ENCODE measurements at places on chromosomes 5 and 9. TPM values are rescaled to one million over a fixed set of nuclear protein-coding genes. Genes with fewer than 3 reads are reported as not detected.

- peaks cover 20% of the 10 kb centered on the region for H3K4me1 ChIP-seq
- no peak overlapping the region for H3K27ac ChIP-seq
- DNase-seq: no peak
Measured at GRCh38 chr5:124730381-124730780, 16.1 kb downstream of the ZNF608 start.

DNA sequence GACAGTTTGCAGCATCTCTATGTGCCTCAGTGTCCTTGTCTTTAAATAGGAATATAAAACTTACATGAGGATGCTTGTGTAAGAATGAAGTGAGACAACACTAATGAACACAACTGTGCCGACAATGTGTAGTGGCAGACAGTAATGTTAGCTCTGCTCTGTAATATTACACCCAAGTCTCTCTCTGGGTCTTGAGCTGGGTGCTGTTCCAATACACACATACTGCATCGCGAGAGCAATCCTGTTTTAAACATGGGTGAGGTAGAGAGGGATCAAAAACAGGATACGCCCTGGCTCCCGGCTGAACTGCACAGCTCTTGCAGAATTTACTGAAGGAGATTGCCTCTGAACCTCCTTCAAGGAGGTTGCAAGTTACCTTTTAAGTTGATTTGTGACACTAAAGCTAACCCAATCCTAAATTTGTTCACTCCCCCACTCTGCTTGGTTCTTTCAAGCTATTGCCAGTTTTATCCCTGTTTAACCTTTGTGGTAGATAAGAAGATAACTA, 155.2 kb upstream of the ISL1 start:
- DNase-seq: no peak
- H3K27me3 ChIP-seq: no peaks in the 10 kb centered on the region
- H3K36me3 ChIP-seq: no peaks in the 10 kb centered on the region
- H3K27ac ChIP-seq: no peak overlapping the region

RIC1 gene
- total RNA-seq: 10.9 TPM

DNA sequence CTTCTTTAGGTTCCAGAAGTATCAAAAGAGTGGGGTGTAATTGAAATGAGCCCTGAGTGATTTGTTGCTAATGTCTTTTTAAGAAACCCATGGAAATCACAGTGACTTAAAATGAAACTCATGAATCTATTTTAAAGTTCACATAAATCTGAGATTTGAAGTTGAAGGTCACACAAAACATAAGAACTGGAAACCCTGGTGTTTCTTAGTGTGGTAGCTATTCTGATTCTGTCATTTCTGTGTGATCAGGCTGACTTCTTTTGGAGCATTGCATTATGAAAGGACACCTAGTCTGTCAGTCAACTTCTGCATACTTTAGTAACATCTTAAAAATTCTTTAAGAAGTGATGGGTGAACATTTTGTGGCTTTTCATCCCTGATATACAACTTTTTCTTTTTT, 448.8 kb downstream of the TLE4 start:
- no peaks in the 10 kb centered on the region for H3K27me3 ChIP-seq
- DNase-seq: no peak
- no peak overlapping the region for H3K27ac ChIP-seq
- peaks cover 5% of the 10 kb centered on the region for H3K4me1 ChIP-seq

DNA sequence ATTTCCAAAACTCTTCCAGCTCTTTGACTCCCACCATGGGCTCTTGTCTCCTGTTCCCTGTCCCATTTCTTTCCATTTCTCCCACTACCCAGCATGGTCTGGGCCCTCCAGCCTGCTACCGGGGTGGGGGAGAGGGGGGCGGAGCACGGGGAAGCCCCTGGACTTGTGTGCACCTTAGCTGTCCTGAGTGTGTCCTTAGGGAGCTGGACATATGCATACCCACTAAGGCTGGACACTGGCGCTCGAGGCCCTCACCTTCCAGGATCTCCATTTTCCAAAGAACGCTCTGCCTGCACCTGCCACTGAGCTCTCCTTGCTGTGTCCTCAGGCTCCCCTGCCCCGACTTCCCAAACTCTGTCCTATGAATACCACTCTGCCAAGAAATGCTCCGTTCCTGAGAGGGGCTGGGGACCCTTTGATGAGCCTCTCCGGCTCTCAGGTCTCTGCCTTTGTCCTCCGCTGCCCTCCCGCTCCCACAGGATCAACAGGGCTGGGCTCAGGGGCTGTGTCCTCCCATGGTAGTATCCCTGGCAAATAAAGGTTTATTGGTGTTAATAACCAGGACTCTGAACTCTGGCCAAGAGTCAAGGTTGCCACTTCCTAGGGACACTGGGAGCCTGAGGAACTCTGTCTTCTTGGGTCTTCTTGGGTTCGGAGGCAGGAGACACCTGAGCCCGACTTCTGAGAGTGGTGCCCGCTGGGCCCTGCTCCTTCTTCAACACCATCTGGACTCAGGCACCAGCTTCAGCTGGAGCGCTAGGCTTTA, 831 bp upstream of the SHROOM1 start:
- H3K27ac ChIP-seq: no peak overlapping the region
- peaks cover 5% of the 10 kb centered on the region for H3K4me1 ChIP-seq
- DNase-seq: no peak

GRM6 gene
- total RNA-seq: not detected

DNA sequence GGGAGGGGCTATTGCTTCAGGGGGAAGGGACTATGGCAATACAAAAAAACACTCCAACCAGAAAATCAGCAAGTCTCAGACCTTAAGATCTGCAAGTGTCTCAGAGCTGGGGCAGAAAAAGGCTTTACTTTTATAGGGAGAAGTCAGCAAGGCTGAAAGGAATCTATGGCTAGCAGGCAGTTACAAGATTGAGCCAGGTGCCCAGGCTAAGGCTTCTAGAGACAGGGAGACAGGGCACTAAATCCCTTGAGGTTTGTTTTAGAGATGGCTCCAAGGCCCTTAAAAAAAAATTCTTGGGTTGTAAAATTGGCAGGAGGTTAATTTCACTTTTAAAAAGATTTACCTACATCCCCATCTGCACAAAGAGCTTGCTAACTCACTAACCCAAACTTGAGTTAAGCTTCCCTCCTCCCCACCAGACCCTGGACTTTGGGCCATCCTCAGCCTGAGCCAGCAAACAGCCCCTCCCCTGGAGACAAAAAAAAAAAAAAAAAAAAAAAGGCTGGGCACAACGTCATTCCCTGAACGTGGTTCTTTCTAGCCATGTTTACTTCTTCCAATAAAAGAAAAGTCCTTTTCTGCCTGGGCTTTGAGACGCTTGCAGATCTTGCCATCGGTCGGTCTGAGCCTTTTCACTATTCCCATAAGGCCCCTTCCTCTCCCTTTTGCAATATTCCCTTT, 17.9 kb downstream of the NIPAL4 start:
- H3K4me3 ChIP-seq: no peak overlapping the region
- no peaks in the 10 kb centered on the region for H3K27me3 ChIP-seq
- no peaks in the 10 kb centered on the region for H3K36me3 ChIP-seq
- no peaks in the 10 kb centered on the region for H3K4me1 ChIP-seq
- DNase-seq: no peak

DNA sequence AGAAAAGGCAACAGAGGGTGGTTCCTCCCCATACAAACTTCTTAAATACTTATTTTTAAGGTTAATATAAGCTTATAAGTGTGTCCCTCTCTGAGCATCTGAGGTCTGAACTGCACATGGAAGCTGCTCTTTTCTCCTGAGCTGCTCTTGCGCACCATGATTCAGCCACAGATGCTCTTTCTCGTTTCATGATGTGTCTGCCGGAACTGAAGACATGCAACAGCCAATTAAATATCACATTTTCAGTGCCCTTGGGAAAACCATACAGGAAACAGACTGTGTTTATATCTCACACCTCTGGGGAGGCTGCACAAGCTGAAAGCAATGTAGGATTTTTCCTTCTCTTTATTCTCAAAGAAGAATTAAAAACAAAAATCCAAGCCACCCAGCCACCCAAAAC, 96.8 kb upstream of the NREP start:
- H3K27ac ChIP-seq: no peak overlapping the region
- no peak overlapping the region for H3K4me3 ChIP-seq
- H3K4me1 ChIP-seq: no peaks in the 10 kb centered on the region
- DNase-seq: no peak
- no peaks in the 10 kb centered on the region for H3K36me3 ChIP-seq
- H3K27me3 ChIP-seq: no peaks in the 10 kb centered on the region

- DNase-seq: no peak
- no peaks in the 10 kb centered on the region for H3K36me3 ChIP-seq
- H3K27me3 ChIP-seq: no peaks in the 10 kb centered on the region
- H3K27ac ChIP-seq: no peak overlapping the region
- no peaks in the 10 kb centered on the region for H3K4me1 ChIP-seq
Measured at GRCh38 chr9:3787628-3788027, 261.8 kb upstream of the RFX3 start.

DNA sequence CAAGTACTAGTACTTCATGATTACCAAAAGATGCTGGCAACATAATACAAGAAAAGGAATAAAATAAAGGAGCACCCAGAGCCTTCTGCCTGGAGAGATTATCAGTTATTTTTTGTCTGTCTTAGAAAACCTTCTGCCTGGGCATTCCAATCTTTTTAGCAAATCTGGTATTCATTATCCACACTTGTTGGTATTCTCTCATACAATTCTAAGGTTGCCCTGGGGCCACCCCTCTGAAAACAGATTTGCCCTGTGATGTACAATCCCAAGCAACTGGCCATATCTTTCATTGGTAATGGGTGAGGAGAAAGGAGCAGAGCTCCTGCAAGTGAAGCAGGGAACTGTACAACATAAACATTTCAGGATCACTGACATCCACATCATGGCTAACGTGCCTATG, 47.8 kb downstream of the WDR41 start:
- H3K4me3 ChIP-seq: no peak overlapping the region
- no peak for DNase-seq
- no peaks in the 10 kb centered on the region for H3K27me3 ChIP-seq
- H3K4me1 ChIP-seq: no peaks in the 10 kb centered on the region

DNA sequence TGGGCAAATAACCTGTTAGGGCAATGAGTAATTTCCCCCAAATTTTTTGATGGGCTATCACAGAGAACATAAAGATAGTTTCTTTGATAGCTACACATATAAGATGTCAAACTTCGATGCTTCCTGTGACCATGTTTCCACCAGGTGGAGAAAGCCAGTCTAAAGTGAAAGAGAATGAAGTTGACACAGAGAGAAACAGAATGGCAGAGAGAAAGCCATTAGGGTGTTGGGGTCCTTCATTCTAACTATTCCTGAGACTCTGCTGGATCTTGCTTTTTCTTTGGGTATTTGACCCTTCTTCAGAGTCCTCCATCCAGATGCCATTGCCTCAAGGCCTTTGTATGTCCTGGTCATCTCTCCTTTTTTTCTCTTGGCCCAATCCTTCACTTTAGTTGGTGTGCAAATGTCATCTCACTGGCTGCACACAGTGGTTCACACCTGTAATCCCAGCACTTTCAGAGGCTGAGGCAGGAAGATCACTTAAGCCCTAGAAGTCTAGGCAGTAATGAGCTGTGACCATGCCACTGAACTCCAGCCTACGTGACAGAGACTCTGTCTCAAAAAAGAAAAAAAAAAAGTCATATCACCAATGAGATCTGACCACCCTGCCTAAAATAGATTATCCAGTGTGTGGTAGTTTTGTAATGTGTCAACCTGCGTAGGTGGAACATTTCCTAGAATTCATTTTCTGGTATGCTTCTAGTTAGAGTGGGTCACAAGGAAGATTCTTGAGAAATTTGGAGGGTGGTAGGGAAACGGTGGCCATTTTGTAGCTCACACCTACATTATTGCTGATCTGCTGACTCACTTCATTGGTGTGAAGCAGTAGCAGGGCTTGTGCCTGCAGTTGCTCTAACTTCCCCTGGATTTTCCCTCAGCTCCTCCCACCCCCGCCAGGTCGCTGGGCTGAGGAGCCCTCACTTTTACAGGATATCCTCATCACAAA, 20.8 kb upstream of the KIF2A start:
- H3K36me3 ChIP-seq: no peaks in the 10 kb centered on the region
- DNase-seq: no peak
- no peak overlapping the region for H3K4me3 ChIP-seq
- no peaks in the 10 kb centered on the region for H3K4me1 ChIP-seq
- no peaks in the 10 kb centered on the region for H3K27me3 ChIP-seq
- no peak overlapping the region for H3K27ac ChIP-seq

- DNase-seq: no peak
- H3K4me1 ChIP-seq: peaks cover 87% of the 10 kb centered on the region
- H3K36me3 ChIP-seq: no peaks in the 10 kb centered on the region
- H3K4me3 ChIP-seq: peak overlapping the region; percentile 16
- no peaks in the 10 kb centered on the region for H3K27me3 ChIP-seq
Measured at GRCh38 chr9:131735238-131736128, 4.4 kb downstream of the RAPGEF1 start.

DNA sequence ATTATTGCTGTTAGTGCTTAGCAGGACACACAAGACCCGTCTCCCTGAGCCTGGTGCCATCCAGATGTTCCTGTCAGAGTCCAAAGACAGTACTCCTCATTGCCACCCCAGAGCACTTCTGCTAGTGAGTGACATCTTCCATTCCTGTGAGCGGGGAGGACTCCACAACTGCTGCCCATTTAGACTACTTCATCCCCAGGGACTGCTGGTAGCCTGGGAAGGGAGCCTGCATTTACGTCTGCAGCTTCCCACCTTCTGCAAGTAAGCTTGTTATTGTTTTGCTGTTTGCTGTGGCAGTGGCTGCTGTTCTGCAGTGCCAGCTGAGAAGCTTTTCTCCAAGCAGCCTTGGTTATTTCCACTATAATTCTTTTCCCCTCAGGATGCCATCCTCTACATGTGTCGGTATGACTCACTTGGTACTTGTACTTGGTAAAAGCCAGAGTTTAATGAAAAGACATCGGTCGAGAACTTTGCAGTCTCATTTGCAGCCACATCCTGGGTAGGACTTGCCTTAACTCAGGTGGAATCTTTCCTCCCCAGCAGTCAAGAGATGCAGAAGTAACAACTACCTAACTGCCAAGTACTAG, 10.6 kb upstream of the MAP1B start:
- DNase-seq: no peak
- H3K4me3 ChIP-seq: no peak overlapping the region
- no peaks in the 10 kb centered on the region for H3K36me3 ChIP-seq

DNA sequence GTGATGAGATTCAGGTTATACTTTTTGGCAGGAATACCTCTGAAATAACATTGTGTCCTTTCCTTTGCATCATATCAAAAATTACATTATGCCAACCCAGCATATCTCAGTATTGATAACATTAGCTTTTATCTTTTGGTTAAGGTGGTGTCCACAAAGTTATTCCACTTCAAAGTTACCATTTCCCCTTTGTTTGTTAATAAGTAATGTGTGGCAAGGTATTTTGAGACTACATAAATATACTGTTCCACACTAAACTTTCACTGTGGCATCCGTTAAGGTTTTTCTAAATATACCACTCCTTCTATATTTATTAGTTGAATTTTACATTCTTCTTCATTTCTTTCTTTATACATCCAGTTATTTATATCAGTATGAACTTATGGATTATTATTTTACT, 14.1 kb upstream of the ARHGEF37 start:
- no peak overlapping the region for H3K27ac ChIP-seq
- H3K4me3 ChIP-seq: no peak overlapping the region
- H3K4me1 ChIP-seq: peaks cover 17% of the 10 kb centered on the region
- DNase-seq: no peak
- no peaks in the 10 kb centered on the region for H3K36me3 ChIP-seq
- H3K27me3 ChIP-seq: no peaks in the 10 kb centered on the region

PCDHB8 gene
- 0.21 TPM for total RNA-seq

Measured in psoas muscle (tissue), 8 donors.